NCI-H2171 treated with DMSO at 0.1 percent for 48 hours (cell line): ENCODE measurements at places on chromosomes 16 and 17.

- DNase-seq = no peak
Observed at GRCh38 chr17:1590029-1590746, 27.6 kb upstream of the PITPNA start.

GRCh38 chr17:56699186-56699894 is 105.8 kb downstream of the NOG start:
- DNase-seq = peak; percentile 67

DNA sequence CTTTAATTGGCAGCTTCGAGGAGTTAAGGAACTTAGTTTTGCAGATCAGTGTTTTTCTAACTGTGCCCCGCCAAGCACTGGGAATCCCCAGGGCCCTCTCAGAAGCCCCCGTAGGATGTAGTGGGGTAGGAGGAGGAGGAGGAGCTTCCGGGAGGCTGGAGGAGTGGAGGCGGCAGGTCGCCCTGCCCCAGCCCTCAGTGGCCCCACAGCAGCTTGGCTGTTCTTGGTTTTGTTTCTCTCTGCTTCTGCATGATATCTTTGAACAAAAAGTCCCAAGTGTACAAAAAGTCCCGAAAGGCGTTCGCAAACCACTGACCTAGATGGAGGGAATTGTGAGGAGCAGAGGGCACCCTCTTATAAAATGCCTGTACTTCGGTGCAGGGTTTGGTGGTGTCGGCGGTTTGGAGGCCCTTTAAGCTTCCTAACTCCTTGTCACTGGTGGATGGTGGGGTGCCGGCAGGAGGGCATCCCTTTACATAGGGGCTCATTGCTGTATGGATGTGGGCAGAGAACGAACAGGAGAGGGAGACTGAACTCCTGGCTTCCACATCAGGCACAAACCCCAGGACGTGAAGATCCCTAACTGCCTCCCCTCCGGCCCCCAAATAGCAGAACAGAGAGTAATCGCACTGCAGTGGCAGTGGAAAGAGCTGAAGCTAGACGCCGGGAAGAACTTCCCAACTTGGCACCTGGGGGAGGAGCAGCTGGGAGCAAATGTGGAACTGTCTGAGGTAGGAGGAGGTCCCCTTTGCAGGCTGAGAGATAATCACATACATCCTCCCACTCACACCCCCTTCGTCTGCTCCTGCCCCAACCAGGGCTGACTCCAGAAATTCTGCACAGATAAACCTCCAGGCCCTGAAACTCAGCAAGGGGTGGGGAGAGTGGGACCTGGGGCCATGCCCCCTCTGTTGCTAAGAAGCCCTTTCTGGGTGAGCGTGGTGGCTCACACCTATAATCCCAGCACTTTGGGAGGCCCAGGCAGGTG is 20.1 kb downstream of the EPOP start:
- DNase-seq = peak; percentile 45

DNA sequence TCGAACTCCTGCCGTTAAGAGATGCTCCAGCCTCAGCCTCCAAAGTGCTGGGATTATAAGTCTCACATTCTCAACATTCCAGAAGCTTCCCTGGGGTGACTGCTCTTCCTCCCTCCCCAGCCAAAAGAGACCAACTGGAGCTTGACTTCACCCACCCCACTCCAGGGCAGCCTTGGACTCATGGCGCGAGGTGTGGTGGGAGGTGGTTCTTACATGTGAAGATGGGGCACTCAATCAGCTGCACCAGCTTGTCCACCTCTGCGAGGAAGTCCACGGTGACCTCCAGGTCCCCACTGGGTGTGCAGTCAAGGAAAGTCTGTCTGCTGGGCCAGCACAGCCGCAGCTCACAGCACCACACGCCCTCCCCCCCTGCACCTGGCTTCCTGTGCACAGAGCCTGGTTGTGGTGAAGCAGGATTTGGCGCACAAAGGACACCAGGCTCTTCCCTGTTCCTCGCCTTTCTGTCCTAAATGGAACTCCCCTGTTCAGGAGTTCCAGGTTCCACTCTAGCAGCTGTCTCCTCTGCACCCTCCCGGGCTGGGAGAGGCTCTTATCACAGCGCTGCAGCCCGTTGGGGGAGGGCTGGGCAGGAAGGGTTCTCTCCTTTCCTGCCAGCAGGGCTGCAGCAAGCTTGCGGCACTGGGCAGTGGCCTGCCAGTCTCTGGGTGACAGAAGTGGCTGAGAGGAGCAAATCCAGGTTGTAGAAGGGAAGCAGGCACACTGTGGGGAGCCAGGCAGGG is 9.6 kb upstream of the MTSS2 start:
- peak; percentile 13 for DNase-seq

DNA sequence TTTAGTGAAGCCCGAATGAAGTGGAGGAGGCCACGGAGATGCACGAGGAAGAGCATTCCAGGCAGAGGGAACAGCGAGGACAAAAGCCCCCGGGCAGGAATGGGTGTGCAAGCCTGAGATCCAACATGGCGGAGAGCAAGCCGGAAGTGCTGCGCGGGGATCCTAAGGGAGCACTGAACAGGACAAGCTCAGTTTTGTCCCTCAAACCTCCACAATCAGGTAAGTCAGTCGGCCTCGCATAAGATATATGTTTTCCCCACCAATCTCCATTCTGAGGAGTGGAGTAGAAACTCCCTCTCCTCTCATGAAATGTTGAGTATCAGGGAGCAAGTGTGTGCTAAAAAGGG is 32.9 kb upstream of the USP22 start:
- DNase-seq = no peak

- no peak for DNase-seq
Observed at GRCh38 chr17:75371339-75371738, 34.1 kb downstream of the GRB2 start.

- no peak for DNase-seq
Observed at GRCh38 chr17:71735893-71736292, 384.9 kb upstream of the SOX9 start.

DNA sequence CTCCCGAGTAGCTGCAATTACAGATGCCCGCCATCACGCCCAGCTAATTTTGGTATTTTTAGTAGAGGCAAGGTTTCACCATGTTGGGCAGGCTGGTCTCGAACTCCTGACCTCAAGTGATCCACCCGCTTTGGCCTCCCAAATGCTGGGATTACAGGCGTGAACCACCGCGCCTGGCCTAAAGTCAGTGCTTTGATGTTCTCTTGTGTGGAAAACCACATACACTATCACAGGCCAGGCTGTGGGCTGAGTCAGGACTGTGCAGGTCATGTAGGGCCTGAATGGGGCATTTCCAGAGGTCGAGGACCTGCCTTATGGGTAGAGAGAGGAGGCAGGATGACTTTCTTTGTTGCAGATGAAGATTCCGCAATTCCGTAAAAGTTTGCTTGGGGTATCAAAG is 5.1 kb upstream of the MT3 start:
- no peak for DNase-seq

DNA sequence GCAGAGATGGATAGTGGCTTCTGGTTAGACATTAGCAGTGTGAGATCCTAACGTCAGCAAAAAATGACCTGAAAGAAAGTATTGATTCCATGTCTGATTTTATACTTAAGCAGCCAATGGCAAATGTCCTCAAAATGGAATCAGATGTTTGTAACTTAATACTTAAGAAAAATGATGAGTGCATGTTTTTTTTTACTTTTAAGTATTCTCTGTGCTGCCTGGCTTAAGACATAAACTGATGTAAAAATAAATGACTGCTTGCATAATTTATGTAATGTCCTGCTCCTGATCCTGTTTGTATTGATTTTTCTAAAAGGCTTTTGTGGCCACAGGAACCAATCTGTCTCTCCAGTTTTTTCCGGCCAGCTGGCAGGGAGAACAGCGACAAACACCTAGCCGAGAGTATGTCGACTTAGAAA is 7.4 kb downstream of the CBFB start:
- peak; percentile 28 for DNase-seq

DNA sequence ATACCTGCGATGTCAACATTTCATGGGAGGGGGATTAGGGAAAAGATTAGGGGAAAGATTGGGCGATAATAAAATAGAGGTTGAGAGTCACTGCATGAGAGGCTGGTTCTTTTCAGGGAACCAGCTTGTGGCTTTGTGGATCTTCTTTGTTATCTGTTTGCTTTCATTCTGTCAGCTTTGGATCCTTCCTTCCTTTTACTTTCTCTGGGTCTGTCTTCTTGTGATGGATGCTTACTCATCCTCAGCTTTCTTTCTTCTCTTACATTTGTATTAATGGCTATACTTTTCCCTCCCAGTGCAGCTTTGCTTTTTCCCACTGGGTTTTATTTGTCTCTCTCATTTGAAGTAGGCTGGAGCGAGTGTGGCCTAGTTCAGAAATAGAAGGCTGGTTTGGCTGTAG is 47.1 kb downstream of the RPTOR start:
- DNase-seq = no peak

DNA sequence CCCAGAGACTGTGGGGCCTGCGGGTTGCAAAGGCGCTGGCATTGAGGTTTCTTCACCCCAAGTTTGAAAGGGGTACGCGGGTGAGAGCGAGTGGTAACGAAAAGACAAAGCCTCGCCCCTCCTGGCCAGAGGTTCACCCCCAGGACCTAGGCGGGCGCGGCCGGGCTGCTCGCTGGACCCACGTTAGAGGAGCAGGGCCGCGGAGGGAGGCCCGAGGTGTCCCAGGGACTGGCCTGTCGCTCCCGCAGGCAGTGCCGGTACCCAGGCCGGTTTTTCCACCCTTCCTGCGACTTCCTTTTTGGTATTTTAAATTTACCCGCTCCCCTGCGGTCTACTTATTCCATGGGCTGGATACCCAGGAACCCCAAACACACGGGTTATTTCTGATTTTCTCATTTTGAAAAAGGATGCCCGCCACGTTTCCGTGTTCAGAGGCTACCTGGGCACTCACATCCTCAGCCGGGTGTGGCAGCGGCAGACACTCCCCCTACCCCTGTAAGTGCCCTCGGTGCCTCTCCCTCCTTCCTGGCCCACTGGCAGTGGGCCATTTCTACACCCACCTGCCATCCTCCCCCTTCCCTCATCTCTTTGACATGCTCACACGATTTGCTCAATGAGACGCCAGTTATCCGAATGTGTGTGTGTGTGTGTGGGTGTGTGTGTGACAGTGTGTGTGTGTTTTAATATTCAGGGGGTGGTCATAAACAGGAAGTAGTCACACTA is 1.6 kb upstream of the FOXL1 start:
- peak; percentile 91 for DNase-seq

GRCh38 chr17:39903158-39903884 is 15.1 kb downstream of the GSDMB start:
- DNase-seq = no peak
